Stimulated activated CD4-positive, alpha-beta T cell treated with anti-CD3 and anti-CD28 coated beads, Interleukin-12 subunit alpha, Interleukin-12 subunit beta, amount 100 ng/mL, for 4 hours (primary cell): ENCODE measurements at places on chromosomes 3 and 15.

DNA sequence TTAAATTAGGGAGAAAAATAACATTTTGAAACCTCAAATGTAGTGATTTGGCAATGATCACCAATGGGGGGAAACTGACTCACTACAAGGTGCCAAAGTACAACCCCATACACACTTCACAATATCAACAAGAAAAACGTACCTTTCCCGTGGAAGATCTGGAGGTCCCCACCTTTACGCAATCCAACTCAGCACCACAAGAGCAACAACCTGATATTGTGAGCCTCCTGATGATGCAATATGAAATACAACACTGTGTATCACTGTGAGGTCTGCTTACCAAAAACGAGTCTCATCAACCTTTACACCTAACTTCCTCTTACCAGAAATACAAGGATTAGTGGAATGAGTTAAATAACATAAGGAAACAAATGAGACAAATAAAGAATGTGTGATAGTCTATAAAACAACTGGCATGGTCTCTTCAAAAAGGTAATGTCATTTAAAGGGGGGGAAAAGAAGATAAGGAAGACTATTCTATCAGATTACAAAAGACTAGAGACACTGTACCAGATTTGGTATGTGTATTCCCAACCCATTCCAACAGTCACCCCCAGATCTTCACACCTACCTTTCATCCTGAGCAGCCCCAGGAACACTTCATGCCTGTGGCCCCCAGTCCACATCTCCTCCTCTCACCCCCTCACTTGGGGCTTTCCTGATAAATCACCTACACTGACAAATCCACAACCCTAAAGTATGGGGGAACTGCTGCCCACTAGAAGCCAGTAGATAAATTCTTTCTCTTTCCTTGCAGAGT is 27.7 kb downstream of the DLG1 start:
- DNase-seq = no peak

GRCh38 chr3:1275495-1275894 is 182.7 kb downstream of the CNTN6 start:
- DNase-seq = no peak

DNA sequence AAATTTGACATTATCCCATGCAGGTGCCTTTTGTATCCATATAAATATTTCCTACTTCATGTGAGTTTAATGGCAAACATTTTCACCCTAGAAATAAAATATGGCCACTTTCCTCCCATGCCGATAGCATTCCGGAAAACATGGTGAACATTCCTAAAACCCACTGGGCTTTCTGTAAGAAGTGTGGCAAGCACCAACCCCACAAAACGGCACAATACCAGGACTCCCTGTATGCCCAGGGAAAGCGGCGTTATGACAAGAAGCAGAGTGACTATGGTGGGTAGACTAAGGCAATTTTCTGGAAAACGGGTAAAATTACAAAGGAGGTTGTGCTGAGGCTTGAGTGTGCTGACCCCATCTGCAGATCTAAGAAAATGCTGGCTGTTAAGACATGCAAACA is 7.6 kb downstream of the ANXA2 start:
- no peak for DNase-seq

DNA sequence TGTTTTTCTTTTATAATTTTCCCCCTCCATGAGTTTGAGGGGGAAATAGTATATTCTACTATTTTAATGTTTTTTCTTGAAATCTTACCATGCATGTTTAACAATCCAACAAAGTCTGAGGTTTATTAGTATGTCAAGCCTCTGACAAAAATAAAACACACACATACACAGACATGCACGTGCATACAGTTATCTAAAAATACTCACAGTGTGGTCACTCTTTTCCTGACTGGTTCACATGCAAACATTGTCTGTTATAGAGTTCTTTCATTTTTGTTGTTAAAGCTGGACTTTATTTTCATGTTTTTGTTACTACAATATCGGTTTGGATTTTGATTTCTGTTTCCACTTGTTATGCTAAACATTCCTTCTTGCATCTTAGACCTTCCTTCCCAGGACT is 236.6 kb downstream of the MFSD1 start:
- DNase-seq = no peak
